Heart left ventricle (tissue), 16 donors: ENCODE measurements at places on chromosomes 2 and 18. TPM values are rescaled to one million over a fixed set of nuclear protein-coding genes. Genes with fewer than 3 reads are reported as not detected.
A peak's percentile ranks its signal among the peaks of the same experiment; 100 is the strongest.

DNA sequence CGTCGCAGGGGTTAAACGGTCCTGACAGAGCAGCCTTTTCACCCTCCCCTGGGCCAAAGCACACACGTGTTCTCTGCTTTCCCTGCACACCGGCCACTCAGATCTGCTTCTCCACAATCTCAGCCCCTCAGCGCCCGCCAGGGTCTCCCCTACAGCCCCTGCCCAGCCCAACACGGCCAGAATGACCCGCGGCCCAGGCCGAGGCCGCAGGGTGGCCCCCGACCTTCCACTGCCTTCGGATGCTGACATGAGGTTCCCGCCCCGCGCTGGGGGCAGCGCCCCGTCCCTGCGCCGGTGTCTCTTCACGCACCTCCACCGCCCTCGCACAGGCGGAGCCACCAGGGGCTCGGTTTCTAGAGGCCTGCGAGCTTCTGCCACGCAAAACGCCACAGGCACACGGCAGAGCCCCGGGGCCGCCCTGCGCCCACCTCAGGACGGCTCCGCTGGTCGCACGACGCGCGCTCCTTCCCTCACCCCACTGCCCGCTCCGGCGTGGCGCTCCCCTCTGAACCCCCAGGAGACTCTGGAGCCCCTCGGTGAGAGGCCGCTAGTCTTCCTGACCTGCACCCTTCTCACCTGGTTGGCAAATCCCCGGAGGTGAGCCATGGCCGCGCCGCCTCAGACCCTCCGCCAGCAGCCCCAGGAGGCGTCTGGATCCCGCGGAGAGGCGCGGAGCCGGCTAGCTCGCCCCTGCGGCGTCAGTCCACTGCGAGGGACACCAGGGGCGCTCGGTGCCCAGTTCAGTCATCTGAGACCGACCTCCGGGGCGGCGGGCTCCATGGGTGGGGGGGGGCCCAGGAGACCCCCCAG is 749 bp downstream of the STK25 start:
- DNase-seq = no peak

GRCh38 chr2:194556629-194557028 is 1100.4 kb upstream of the SLC39A10 start:
- DNase-seq = no peak

MARCO gene
- 2.2 TPM for total RNA-seq

USP40 gene
- 20.2 TPM for total RNA-seq

GRCh38 chr2:33907866-33908265 is 308.8 kb upstream of the FAM98A start:
- DNase-seq = no peak

DNA sequence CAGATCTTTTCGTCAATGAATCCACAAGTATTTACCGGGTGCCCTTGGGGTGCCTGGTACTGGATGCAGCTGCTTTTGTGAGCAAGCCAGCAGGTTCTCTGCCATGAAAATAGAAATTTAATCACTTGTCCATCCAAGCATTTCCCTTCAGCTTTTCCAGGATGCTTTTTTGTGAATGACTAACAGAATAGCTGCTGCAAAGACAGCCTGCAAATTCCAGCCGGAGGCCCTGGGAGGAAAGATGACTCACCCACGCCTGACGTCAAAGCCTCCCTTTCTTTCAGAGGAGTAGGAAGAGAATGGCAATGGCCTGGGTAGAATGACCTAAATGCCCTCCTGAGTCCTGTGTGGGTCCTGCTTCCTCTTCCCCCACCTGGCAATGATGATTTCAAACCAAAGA is 111.9 kb downstream of the AP1S3 start:
- peak; percentile 86 for DNase-seq

- no peak for DNase-seq
Observed at GRCh38 chr2:9807056-9807455, 36.2 kb upstream of the TAF1B start.

GRCh38 chr2:239818531-239819011 is 206.6 kb downstream of the NDUFA10 start:
- DNase-seq = no peak

DNA sequence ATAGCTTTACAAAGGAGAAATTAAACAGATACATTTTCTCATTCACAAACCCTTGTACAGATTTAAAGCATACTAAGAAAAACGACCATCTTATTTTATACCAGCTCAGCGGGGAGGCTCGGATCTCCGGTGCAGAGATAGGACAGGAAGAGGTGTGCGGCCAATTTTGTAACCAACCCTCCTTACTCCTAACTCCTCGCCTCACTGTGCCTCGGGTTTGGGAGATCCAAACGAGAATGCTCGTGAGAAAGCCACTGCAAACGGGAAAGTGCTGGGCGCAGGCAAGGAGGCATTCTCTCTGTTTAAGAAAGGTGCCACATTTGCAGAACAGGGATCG is 1.2 kb downstream of the KDSR start:
- DNase-seq = no peak

GPR35 gene
- total RNA-seq = 0.75 TPM

EPHA4 gene
- 12.4 TPM for total RNA-seq
